ENCODE measurements at places on chromosomes 7 and 10.
A peak's percentile ranks its signal among the peaks of the same experiment; 100 is the strongest.

GRCh38 chr10:97542169-97543024 is 30.2 kb upstream of the ANKRD2 start:
- DNase-seq, result peak; percentile 74

GRCh38 chr7:35826751-35827150 is 25.9 kb downstream of the SEPTIN7 start:
- no peak for DNase-seq

- DNase-seq, result no peak
These were observed 50.9 kb downstream of the SEMA3D start for GRCh38 chr7:85135977-85136376.

DNA sequence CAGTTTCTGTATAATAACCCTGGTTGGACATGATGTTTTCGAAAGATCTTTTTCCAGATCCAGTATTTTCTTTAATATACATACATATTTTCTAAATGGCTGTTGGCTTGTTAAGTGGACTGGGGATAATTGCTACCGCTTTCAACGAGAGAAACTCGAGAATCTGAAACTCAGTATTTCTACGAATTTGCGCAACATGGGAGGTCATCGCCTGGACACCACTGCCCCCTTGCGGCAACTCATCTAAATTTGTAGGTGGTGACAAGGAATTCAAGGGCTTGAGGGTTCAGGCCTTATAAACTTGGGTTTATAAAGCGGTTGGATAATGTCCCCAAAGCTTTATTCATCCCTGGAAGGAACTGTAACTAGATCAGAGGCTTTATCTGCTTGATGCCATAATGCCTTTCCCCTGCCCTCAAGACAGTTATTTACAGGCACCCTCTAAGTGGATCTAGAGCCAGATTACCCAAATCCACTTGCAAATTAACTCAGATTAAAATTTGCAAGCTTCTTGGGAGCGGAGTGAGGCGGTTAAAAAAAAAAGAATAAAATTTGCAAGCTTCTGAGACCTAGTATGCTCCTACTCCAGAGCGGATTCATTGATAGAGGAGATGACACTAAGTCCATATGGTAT is 21.3 kb upstream of the KCNK18 start:
- DNase-seq, result peak; percentile 62

GRCh38 chr7:155374276-155375252 is 76.9 kb downstream of the INSIG1 start:
- DNase-seq, result no peak

DNA sequence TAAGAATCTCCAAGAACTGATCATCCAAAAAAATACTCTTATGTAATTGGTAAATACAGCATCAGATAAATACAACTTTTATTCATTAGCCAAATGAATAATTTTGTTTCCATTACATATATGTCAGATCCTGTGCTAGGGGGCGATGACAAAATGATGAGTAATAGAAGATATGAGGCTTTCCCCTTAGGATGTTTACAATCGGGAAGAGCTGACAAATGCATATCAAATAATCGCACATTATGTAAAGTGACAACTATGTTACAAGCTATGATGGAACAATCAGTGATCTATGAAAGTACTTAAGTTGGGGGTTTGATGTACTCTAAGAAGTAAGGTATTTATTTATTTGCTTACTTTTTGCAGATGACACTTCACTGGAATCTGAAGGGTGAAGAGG is 465.6 kb upstream of the VSTM2A start:
- no peak for DNase-seq

GRCh38 chr10:70880077-70880534 is 8.3 kb downstream of the PCBD1 start:
- DNase-seq, result peak; percentile 74

DNA sequence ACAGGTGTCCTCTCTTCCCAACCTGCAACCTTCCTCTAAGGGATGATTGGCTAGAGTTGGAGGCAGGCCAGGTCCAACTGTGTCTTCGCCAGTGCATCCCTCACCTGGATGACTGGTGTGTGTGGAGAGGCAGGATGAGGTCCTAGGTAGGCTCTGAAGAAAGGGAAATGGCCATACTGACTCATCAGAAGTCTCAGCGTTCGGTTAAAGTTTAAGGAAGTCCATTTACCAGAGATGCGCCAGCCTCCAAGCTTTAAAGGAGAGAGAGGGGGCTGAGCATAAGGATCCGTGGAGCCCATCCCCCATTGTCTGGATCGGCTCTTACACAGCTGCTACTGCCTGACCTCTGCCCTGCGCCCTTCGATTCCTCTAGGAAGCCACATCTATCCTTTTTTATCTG is 4.4 kb downstream of the KEL start:
- no peak for DNase-seq

GRCh38 chr10:57362811-57363210 is 904.9 kb downstream of the IPMK start:
- DNase-seq, result no peak

- DNase-seq, result no peak
These were observed 64.0 kb downstream of the CACNB2 start for GRCh38 chr10:18204039-18204835.

DNA sequence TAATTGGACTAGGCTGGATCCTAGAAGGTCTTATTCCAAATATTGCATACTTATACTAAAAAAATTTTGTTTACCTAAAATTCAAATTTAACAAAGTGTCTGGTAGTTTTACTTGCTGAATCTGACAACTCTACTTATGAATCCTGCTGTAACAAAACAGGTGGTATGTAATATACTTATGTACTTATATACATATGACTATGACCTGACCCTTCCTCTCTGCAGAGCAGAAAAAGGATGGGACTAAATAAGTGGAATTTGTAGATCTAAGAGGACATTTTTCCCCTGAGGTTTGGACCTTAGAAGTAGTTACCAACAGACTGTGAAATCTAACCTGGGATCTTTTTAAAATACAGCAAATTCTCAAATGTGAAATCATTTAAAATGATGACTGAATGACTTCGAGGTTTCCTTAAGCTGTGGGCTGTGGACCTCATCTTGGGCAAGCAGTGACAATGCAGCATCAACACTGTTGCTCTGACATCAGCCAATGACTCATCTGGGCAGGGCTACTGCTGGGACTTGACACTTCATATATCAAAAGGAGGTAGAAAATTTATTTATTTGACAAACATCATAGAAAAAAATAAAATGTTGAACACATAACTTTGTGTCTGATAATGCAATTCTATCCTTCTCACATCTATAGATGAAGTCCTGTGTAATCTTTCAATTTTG is 73.6 kb downstream of the RELN start:
- DNase-seq, result no peak

GRCh38 chr10:132899054-132899750 is 43.2 kb downstream of the CFAP46 start:
- DNase-seq, result no peak

DNA sequence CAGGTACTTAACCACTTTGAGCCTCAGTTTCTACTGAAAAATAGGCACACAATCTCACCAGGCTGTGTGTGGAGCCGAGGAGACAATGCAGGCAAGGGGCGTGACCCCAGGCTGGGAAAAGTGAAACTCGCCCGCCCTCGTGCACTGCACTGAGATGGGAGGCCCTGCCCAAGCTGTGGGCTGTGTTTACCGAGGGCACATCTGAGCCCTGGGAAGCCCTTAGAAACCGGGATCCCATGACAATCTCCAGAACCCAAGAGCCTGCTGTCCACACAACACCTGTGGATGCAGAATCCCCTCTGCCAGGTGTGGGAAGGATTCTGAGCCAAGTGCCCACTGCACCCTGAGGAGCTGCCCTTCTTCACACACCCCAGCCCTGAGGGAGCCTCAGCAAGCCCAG is 198.3 kb downstream of the GRID1 start:
- DNase-seq, result no peak

GRCh38 chr10:34723750-34724149 is 91.3 kb downstream of the PARD3 start:
- DNase-seq, result peak; percentile 21

DNA sequence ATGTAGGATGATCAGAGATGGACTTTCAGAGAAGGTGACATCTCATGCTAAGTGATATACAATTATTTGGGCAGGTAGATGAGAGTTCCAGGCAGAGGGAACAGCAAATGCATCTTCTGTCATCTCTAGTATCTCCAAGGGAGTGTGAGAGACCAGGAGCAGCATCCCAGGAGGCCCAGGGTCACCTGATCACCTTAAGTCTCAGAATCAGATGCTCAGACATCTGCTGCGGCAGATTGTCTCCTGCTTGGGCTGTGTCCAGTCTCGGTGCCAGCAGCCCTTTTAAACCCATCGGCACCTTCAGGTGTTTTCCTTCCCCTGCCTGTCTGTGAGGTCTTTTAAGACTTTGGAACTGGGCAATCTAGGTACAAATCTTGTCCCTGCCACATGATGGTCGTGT is 690.6 kb downstream of the LRMDA start:
- DNase-seq, result no peak

DNA sequence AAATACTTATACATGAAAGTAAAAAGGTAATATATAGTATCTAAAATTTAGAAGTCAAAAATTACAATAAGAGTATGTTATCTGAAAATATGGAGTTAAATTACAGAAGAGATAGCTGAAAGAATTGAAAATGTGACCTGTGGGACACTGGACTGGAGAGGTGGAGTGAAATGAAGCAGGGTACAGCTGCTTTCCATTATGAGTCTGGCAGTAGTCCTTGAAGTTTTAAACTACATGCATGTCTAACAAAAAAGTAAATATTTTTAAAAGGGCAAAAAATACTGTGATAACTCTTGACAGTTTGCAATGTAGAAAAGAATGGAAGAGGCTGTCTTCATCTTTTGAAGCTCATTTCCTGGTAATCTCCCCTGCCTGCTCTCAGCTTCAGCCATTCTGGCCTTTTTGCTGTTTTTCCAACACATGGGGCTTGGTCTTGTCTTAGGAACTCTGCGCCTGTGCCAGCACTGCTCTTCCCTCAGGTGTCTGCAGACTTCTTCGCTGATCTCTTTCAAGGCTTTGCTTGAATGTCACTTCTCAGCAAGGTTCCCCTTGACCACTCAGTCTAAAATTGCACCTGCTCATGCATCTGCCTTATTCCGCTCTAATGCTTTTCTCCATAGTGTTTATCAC is 36.9 kb downstream of the PTPRZ1 start:
- no peak for DNase-seq

DNA sequence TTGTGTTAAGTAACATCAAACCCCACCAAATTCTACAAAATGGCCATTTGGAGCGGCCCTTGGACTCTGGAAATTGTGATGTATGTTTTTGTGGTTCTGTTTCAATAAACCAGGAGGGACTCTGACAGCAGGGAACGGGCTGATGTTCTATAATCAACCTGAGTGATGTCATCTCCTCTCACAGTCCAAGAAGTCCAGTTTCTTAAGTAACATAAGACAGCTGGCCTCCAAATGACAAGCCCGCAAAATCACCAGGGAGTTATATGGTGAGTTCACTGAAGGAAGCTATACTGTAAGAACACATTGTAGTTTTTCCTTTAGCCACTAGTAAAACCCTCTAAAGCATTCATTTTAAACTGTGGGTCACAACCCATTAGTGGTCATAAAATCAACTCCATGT is 34.0 kb downstream of the GOT1 start:
- DNase-seq, result no peak

DNA sequence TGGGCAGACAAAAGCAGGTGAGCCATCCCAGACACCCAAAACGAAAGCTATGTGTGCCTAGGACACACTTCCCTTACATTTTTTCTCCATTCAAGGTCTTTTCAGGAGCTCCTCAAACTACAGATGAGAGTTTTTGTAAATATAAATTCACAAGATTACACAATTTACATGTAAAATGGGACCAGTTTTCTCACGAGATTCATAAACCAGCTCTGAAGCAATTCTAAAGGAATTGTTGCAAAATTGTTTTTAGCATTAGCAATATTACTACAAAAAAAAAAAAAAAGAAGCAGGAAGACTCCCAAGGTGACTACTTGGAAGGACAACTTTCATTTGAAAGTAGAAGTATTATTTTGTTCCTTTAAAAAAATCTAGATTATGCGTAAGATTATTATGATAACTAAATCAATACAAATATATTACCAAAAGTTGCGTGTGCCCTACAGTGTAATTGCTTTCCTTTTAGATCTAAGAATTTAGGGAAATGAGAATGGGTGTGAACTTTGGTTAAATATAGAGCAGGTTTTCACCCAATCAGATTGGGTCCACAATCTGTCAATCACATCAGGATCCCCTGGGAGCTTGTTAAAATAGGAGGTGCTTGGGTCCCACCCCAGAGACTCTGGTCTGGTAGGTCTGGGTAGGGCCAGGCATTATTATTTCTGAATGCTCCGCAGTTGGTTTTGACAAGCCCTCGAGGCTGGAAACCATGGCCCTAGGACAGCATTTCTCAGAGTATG is 72.2 kb downstream of the TBXAS1 start:
- no peak for DNase-seq
